Mesenchymal stem cell (in vitro differentiated cells and primary cell): ENCODE measurements at places on chromosomes 3 and 15.

GRCh38 chr15:87567406-87568030 lies 689.0 kb downstream of the NTRK3 start:
- no peak for DNase-seq

DNA sequence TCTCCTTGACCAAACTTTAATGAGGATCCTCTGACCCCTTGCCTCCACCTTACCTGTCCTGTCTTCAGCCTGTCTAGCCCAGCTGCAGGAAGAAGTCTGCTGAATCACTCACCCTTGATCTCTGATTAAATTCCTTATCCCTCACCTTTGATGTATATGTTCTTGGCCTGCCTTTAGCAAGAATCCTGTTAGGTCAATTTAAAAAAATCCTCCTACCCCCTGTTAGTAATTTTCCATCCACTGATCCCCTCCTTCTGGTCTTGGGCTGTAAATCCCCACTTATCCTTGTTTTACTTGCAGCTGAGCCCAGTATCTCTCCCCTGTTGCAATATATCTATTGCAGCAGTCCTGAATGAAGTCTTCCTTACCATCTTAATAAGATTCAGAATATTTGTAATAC lies 39.0 kb downstream of the MYH15 start:
- peak; percentile 43 for DNase-seq

DNA sequence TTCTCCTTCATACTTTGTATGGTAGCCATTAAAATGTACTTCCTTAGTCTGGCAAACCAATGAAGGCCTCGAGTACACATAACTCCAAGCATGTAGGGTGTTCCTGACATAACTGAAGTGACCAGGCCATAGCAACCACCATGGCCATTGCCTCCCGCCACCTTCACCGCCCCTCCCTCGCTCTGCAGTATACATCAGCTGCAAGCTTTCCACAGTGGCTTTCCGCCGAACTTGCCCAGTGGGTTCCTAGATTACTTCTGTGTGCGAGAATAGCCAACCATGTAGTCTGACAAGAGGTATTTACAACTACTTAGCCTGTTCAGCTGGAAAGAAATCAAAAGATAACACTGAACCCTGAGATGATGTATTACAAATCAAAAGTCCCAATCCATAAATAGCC lies 3.4 kb upstream of the CTNNB1 start:
- no peak for DNase-seq

GRCh38 chr3:188584958-188585689 lies 431.2 kb downstream of the LPP start:
- peak; percentile 20 for DNase-seq

DNA sequence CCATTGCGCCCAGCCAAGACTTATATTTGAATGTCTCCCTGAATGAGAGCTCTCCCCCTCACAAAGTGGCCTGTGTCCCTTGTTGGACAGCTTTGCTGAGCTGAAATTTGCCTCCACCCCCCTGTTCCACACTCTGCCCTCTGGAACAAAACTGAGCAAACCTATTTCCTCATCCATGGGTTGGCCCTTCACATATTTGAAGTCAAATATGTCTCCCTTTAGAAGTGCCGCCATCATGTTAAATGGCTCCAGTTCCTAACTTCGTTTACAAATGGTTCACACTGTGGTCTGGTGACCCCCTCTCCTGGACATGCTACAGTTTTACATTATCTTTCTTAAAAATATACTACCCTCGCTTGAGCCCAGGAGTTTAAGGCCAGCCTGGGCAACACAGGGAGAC lies 4.6 kb downstream of the PLIN1 start:
- no peak for DNase-seq

DNA sequence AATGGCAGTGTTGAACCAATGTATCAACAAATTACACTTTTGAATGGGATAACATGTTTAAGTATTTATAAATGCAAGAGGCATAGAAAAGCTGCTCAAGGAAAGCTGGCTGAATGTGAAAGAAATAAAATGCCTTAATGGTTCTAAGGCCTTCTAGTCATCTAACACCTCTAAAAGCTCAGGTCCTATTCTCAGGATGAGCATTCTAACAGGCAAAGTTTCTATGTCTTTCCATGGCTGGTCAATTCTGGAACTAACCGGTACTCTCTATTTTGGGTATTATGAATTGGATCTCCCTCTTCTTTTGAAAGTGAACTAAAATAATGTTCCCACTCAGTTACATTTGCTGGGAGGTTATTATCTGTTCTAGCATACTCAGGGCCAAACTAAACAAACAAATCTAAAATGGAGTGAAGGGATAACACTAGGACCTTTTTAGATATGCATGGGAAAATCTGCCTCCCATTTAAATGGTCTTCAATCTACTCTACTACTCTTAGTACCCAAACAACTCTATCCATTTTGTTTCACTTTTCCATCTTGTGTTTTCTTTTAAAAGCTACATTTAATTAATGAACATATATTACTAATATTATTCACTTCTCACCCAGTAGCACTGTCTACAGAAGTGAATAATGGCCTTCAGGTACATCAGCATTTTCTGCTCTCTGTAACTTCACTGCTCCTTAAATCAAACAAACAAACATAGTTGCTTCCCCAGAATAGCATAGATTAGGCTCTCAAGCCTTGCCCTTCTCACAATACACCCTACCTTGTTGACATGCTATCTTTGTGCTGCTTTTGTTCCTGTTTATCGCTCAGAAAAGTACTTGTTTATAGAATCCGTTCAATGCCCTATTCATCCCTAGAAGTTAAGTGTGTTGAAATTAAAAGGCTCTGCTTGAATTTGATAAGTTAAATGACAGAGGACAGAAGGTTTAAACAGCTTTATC lies 46.4 kb downstream of the CBLB start:
- DNase-seq = peak; percentile 24

DNA sequence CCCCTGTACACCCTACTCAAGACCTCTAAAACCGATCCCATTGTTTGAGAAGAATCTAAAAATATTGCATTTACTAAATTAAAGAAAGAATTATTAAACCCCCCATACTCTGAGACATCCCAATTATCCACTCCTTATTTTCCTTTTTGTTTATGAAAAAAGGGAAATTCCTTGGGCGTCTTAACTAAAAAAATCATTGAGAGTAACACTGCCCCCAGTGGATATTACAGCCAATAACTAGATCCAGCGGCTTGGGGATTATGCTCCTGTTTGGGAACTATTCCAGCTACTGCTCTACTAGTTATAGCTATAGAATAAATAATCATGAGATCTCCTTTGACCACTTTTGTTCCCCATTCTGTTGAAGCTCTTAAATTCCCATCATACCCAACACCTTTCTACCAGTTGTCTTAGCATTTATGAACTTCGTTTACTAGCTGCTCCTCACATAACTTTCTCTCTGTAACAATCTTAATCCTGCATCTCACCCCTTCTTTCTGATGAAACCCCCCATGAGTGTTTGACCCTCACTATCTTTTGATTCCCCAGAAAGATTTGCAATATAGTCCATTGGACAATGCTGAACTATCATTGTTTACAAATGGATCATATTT lies 12.7 kb upstream of the CFAP91 start:
- peak; percentile 48 for DNase-seq

- peak; percentile 49 for DNase-seq
These were observed 66.6 kb upstream of the UMPS start for GRCh38 chr3:124663690-124664089.

DNA sequence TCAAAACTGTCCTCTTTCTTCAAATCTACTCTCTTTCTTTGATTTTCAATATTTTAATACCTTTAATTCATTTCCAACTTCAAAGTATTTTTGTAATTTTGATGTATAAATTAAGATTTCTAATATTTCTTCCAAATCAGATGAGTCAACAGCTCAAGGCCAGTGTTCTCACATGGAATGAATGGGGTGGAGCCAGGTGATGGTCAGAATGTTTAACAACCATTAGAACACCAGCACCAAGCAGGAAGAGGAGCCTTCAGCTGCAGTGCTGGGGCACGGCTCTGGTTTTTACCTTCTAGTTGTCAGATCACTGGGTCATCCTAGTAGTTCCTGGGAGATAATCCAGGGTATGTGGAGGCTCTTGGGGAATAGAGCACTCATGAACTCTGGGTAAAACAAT lies 494.5 kb upstream of the PDZRN3 start:
- DNase-seq = peak; percentile 47

DNA sequence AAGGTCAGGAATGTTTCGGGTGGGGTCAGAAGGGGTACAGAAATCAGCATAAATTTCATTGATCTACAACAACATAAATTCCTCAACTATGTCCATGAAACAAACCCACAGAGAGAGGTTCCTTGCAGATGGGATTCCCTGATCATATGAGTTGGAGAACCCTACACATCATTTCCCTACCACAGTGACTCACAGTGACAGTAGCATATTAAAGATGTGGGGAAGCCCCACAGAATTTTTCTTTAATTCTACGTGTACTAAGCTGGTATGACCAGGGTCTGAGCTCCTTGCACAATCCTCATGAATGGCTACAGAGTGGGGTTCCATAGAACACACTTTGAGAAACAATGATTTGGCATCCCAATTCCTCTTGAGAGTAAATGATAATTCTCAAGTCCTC lies 116.9 kb upstream of the RAD18 start:
- no peak for DNase-seq

- DNase-seq = peak; percentile 43
These were observed 100.7 kb downstream of the RBMS3 start for GRCh38 chr3:29381595-29381994.

GRCh38 chr15:80934761-80935221 lies 54.8 kb downstream of the MESD start:
- DNase-seq = peak; percentile 68

GRCh38 chr3:68271145-68271544 lies 616.7 kb upstream of the SUCLG2 start:
- no peak for DNase-seq

DNA sequence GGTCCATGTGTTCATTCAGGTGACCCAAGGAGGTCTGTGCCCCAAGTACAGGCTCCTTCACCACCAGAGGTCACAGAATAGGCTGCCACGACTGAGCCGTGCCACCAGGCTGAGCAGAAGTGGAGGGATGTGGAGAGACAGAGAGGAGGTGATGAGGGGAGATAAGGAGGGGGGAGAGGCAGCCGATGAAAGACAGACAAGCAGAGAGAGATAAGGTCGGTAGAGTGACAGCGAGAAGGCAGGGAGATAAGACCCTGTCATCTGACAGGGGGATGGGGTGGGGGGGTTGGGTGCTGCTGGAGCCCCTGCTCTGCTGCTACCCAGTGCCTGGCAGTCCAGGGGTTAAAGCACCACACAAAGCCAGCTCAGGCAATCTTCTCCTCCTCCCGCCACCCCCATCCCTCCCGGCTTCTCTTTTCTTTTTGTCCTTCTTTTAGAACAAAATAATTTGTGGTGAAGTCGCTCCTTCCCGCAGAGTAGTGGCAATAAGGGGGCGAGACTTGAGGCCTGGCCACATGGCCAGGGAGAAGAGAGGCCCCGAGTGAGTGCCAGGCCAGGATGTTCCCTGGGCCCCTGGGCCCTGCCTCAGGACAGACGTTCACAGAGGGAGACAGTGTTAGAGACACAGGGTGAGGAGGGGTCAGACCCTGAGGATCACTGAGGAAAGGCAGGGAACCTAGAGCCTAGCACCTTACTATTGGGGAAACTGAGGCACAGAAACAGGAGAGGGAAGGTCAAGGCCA lies 67.9 kb downstream of the CACNA2D2 start:
- DNase-seq = no peak

DNA sequence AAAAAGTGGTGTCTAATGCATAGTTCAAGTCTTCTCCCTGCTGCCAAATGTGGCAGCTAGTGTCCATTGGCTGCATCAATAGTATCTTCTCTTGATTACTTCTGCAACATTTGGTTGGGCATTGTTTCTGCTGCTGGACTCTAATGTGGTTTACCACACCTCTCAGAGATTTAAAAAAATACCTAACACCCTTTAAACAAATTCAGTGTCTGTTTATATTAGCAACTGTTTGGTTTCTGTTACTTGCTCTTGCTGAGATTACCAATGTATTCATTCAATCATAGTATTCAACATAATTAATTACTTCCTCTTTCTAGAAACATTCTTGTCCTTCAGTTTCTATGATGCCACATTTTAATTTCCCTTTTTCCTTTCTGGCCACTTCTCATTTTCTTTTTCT lies 20.3 kb upstream of the NECTIN3 start:
- DNase-seq = no peak

DNA sequence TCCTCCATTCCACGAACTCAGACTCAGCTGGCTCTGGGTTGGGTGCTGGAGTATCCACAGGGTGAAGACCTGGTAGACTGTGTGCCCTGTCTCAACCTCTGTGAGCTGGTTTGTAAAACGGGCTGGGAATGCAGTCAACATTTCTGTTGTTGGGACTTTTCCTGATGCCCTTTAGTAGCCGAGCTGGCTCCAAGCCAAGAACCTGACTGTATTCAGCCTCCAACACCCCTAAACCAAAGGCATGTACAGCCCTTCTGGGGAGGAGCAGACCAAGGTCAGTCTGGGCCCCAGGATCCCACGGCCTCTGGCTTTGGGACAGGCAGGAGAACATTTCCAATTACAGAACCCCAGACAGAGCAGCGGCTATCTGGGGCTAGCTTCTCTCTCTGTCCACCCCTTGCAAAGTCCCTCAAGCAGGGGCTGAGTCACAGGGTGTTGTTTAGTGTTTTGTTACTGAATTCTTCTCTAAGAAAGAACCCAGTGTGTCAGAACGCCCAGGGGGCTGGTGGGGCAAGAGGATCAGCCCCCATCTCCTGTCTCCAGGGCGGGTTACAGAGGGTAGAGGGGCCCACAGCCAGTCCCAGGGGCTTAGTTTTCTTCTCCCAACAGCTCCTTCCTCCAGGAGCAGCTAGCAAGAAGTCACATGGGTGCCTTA lies 56.8 kb upstream of the SLC6A6 start:
- peak; percentile 64 for DNase-seq

DNA sequence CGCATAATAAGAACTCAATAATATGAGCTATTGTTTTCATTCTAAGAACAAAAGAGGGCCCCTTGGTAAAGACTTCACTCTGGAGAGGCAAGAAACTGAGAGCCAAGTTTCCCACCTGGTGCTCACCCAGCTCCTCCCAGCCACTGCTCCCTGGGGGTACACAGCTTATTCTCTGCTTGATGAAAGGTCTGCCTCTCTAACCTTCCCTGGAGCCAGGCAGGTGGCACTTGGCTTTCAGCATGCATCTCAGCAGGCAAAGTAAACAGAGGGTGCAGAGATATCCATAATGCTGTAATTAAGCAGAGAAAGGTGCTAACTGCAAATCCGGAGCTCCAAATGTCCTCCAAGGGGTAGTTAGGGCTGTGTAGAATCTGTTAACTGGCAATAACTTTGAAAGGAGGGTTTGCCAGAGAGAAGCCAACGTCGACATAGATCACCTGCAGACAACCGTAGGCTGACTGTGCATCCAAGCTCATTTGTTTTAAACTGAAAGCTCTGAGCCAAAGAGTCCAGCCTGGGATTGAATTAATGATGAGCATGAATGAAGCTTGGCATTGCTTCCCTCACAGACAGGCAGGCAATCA lies 159.6 kb upstream of the PROK2 start:
- DNase-seq = no peak

- DNase-seq = no peak
These were observed 17.8 kb downstream of the CCDC54 start for GRCh38 chr3:107395066-107395465.
